Mesenteric fat pad (tissue), 1 donor: ENCODE measurements at places on chromosomes 3 and 15. TPM values are rescaled to one million over a fixed set of nuclear protein-coding genes. Genes with fewer than 3 reads are reported as not detected.

GRCh38 chr15:97248376-97248775 is 712.1 kb upstream of the ARRDC4 start:
- DNase-seq = no peak

DNA sequence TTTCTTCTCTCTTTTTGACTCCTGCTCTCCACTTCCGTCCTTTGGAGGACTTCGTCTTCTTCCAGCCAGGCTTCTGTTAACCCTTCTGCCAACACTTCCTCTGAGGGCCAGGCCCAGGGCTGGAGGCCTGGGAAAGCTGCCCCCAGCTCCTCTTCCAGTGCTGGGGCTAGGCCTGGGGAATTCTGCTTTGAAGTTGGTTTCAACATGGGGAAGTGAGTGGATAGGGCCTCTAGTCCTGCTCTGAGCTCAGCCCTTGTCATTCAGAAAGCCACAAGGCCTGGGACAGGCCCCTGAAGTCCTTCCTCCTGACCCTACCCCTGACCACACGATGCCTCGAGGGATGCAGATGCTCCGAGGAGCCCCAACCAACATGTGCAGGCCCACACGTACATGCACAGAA is 53.9 kb upstream of the HERC1 start:
- DNase-seq = no peak

GRCh38 chr15:66716656-66717020 is 14.6 kb downstream of the SMAD6 start:
- DNase-seq = no peak

DNA sequence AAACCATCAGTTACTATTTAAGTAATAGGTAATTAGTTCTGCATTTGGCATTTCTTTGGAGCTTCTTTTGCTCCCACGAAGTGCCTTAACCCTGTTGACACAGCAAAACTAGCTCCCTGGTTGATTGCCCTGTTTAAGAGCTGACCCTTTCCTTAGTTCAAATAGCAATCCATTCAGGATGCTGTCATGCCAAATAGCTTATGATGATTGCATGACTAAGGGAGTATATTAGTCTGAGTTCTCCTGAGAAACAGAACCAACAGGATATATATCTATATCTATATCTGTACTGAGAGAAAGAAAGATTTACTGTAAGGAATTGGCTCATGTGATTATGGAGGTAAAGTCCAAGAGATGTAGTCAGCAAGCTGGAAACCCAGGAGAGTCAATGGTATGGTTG is 50.3 kb upstream of the SPRED1 start:
- no peak for DNase-seq

Gene RLBP1
- total RNA-seq = not detected
